Fibroblast of skin of back (primary cell): ENCODE measurements at places on chromosomes 2 and 18.
A peak's percentile ranks its signal among the peaks of the same experiment; 100 is the strongest.

GRCh38 chr2:235017441-235017840 lies 65.6 kb downstream of the SH3BP4 start:
- DNase-seq = no peak

- DNase-seq = peak; percentile 25
Measured at GRCh38 chr2:98269830-98270229, 76.4 kb upstream of the CNGA3 start.

- no peak for DNase-seq
Measured at GRCh38 chr2:65914244-65914786, 481.9 kb upstream of the SPRED2 start.

GRCh38 chr2:119837759-119838158 lies 78.0 kb downstream of the PTPN4 start:
- DNase-seq = no peak

- no peak for DNase-seq
Measured at GRCh38 chr18:8977701-8978100, 124.8 kb upstream of the NDUFV2 start.
